ENCODE measurements at places on chromosomes 1 and 21.

DNA sequence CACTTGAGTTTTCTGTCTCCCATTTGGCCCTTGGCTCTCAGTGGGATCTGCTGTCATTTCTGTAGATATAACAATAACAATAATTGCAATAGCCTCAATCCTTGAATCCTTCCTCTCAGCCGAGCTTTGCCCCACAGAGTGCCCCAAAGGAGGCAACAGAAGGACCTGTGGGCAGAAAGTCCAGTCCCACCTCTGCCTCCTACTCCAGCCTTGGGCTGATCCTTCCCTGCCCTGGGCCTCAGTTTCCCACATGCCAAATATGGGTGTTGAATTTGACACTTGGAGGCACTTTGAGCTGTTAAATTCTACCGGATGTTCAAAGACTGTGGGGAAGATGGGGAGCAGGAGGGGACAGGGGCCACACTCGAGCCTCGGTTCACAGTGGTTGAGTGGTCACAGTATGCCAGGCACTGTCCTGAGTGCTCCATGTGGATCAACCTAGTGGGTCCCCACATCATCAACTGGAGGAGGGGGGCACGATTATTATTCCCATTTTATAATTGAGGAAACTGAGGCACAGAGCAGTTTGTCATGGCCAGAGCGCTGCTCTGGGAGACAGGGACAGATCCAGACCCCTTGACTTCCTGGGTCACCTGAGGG lies 307.1 kb downstream of the MATN1 start:
- H3K27ac ChIP-seq, result no peak overlapping the region
- peaks cover 47% of the 10 kb centered on the region for H3K4me1 ChIP-seq
- H3K4me3 ChIP-seq, result no peak overlapping the region
- peaks cover 4% of the 10 kb centered on the region for H3K27me3 ChIP-seq
- H3K36me3 ChIP-seq, result no peaks in the 10 kb centered on the region

DNA sequence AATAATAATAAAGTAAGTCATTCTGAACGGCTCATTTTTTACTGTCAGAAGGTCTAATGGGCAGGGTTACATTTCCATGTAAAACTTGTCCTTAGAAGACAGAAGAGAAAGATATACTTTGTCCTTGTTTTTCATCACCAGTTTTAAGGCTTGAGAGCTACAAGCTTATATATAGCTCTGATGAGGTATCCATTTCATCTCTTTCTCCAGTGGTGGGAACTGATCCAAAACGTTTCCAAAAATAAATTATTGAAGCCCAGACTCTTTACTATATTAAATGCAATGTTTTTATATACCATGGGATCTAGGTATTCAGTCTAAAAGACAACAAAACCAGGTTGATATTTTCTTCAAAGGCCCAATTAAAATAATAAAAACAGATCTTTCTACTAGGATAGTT lies 8.7 kb downstream of the B3GALNT2 start:
- no peaks in the 10 kb centered on the region for H3K27me3 ChIP-seq
- H3K4me1 ChIP-seq, result peaks cover 11% of the 10 kb centered on the region
- no peak overlapping the region for H3K4me3 ChIP-seq
- DNase-seq, result no peak
- H3K36me3 ChIP-seq, result peaks cover 63% of the 10 kb centered on the region

DNA sequence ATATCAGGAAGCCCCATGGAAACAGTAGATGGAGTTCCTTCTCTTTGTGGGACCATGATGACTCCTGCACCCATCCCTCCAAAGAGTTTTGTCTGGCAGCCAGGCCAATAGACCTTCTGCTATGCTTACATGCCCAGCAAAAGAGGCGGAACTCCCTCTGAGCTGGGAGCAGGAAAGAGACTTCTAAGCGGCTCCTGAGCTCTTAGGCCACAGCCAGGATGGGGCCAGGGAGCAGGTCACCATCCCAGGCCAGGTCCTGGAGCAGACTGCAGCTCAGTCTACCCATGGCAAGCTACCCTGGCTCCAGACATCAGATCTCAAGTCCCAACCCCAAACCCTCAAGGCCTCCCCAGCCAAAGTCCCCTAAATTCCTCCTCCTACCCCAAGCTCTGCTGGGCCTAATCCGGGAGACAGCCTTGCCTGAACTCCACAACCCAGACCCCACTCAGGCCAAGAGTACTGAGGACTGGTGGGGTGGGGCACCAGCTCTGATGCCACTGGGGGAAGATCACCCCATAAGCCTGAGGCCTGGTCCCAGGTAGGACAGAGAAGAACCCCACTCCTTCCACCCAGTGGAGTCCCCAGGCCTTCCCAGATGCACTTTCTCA lies 387.9 kb downstream of the MATN1 start:
- H3K4me1 ChIP-seq, result peaks cover 9% of the 10 kb centered on the region
- H3K36me3 ChIP-seq, result no peaks in the 10 kb centered on the region
- H3K27me3 ChIP-seq, result peaks cover 10% of the 10 kb centered on the region
- H3K27ac ChIP-seq, result peak overlapping the region; percentile 9
- DNase-seq, result no peak

DNA sequence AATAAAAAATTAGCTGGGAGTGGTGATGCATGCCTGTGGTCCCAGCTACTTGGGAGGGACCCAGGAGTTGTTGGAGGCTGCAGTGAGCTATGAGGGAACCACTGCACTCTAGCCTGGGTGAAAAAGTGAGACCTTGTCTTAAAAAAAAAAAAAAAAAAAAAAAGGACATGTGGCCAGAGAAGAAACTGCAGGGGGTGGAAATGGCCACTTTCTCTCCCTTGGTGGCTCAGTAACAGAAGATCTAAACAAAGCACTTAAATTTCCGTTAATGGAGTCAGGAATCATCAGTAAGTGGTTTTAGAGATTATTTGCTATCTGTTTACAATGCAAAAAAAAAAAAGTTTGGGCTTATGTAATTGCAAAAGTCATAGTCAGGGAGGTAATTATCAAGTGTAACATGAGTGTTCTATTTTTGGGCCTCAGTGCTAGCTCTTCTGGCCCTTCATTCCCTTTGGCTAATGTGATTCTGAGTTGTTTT lies 19.3 kb upstream of the OPRD1 start:
- peaks cover 6% of the 10 kb centered on the region for H3K27me3 ChIP-seq
- H3K36me3 ChIP-seq, result no peaks in the 10 kb centered on the region
- DNase-seq, result no peak
- H3K27ac ChIP-seq, result no peak overlapping the region
- peaks cover 25% of the 10 kb centered on the region for H3K4me1 ChIP-seq

- H3K27me3 ChIP-seq, result peaks cover 4% of the 10 kb centered on the region
- H3K27ac ChIP-seq, result no peak overlapping the region
- no peaks in the 10 kb centered on the region for H3K36me3 ChIP-seq
- no peaks in the 10 kb centered on the region for H3K4me1 ChIP-seq
- no peak overlapping the region for H3K4me3 ChIP-seq
- no peak for DNase-seq
These were observed 407.8 kb upstream of the DAB1 start for GRCh38 chr1:57831624-57832023.

DNA sequence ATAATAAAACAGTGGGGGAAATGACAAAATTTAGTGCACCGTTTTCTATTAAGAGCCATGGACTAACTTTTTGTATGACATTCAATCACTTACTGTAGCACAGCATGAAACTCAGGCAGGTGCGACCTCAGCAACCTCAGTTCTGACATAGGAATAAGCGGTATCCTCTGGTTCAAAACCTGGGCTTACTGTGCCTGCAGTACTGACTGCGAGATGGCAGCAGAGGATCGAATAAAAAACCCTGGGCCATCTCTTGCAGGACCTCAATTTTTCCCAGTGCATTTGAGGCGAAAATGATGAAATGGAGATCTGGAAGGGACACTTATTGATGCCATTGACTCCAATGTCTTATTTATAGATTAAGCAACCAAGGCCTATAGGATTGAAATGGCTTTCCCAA lies 214.7 kb downstream of the ADGRL2 start:
- H3K4me1 ChIP-seq, result peaks cover 15% of the 10 kb centered on the region
- no peak for DNase-seq
- peaks cover 4% of the 10 kb centered on the region for H3K36me3 ChIP-seq
- no peaks in the 10 kb centered on the region for H3K27me3 ChIP-seq
- H3K4me3 ChIP-seq, result no peak overlapping the region

Measured in nephron progenitor cell (in vitro differentiated cells).